ENCODE measurements at places on chromosomes 12 and 14. TPM values are rescaled to one million over a fixed set of nuclear protein-coding genes. Genes with fewer than 3 reads are reported as not detected.

ANO2 gene
- total RNA-seq = not detected

OVCH1 gene
- not detected for total RNA-seq

- peaks cover 36% of the 10 kb centered on the region for H3K36me3 ChIP-seq
- no peak overlapping the region for H3K4me3 ChIP-seq
- H3K27me3 ChIP-seq = no peaks in the 10 kb centered on the region
- H3K27ac ChIP-seq = peak overlapping the region; percentile 3
- H3K4me1 ChIP-seq = peaks cover 25% of the 10 kb centered on the region
- DNase-seq = no peak
Measured at GRCh38 chr14:31128601-31129526, 78.7 kb downstream of the HECTD1 start.

- no peak overlapping the region for H3K27ac ChIP-seq
- peaks cover 2% of the 10 kb centered on the region for H3K4me1 ChIP-seq
- H3K36me3 ChIP-seq = no peaks in the 10 kb centered on the region
- DNase-seq = no peak
Measured at GRCh38 chr12:55692631-55693322, 14.9 kb downstream of the ITGA7 start.

- H3K27me3 ChIP-seq = peaks cover 6% of the 10 kb centered on the region
- H3K27ac ChIP-seq = no peak overlapping the region
- no peaks in the 10 kb centered on the region for H3K4me1 ChIP-seq
- no peak overlapping the region for H3K4me3 ChIP-seq
- no peaks in the 10 kb centered on the region for H3K36me3 ChIP-seq
- DNase-seq = peak; percentile 2
Measured at GRCh38 chr14:104546591-104547309, 32.8 kb upstream of the C14orf180 start.

DNA sequence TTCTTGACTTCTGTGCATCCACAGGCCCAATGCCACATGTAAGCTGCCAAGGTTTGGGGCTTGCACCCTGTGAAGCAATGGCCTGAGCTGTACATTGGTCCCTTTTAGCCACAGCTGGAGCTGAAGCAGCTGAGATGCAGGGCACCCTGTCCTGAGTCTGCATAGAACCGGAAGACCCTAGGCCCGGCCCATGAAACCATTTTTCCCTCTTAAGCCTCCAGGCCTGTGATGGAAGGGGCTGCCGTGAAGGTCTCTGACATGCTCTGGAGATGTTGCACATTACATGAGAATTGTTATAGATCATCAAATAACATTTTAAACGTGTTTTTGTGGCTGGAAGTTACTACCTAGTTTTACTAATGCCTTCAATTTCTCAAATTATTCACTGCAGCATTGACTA is 188.7 kb downstream of the RPAP3 start:
- no peak for DNase-seq
- no peaks in the 10 kb centered on the region for H3K4me1 ChIP-seq
- H3K4me3 ChIP-seq = no peak overlapping the region

GRCh38 chr14:96795109-96795828 is 1.9 kb upstream of the VRK1 start:
- no peaks in the 10 kb centered on the region for H3K27me3 ChIP-seq
- H3K27ac ChIP-seq = peak overlapping the region; percentile 38
- no peak overlapping the region for H3K4me3 ChIP-seq
- peaks cover 19% of the 10 kb centered on the region for H3K4me1 ChIP-seq
- no peak for DNase-seq

DNA sequence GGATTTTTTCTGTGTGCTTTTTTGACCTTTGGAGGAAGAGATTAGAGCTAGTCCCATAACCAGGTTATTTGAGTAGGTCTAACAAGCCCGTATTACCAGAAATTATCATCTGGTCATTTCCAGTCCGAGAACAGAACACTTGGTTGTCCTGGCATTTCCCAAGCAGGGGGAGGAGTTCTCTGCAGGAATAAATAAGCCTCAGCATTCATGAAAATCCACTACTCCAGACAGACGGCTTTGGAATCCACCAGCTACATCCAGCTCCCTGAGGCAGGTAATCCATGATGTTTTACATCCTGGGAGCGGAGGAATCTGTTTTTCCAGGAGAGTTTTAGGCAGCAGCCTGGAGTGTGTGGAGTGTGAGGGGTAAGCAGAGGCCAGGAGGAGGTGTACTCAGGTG is at the start of gene SERPINA3:
SERPINA3 (plus strand) TSS at position 218 of the 400 bp plus-strand sequence. CDS start 2,051 bp downstream, outside the sequence.
- no peak within 1 kb of the TSS for H3K27ac ChIP-seq
- H3K36me3 ChIP-seq = no peaks in the 10 kb centered on the region
- H3K27me3 ChIP-seq = no peaks in the 10 kb centered on the region
- no peaks in the 10 kb centered on the region for H3K4me1 ChIP-seq

GRCh38 chr12:56694161-56694560 is 6.1 kb upstream of the PTGES3 start:
- DNase-seq = no peak
- H3K27me3 ChIP-seq = no peaks in the 10 kb centered on the region
- H3K27ac ChIP-seq = no peak overlapping the region
- H3K36me3 ChIP-seq = no peaks in the 10 kb centered on the region
